ENCODE measurements at places on chromosomes 12 and 14.

- DNase-seq: no peak
These were observed 8.9 kb upstream of the BCL11B start for GRCh38 chr14:99280852-99281251.

- no peak for DNase-seq
These were observed 29.0 kb downstream of the TESC start for GRCh38 chr12:117069926-117070900.

- DNase-seq: no peak
These were observed 1.9 kb upstream of the VRK1 start for GRCh38 chr14:96795109-96795828.

GRCh38 chr12:132286912-132287311 is 42.5 kb downstream of the GALNT9 start:
- DNase-seq: peak; percentile 70

- no peak for DNase-seq
These were observed 34.9 kb downstream of the PPHLN1 start for GRCh38 chr12:42360747-42361403.

DNA sequence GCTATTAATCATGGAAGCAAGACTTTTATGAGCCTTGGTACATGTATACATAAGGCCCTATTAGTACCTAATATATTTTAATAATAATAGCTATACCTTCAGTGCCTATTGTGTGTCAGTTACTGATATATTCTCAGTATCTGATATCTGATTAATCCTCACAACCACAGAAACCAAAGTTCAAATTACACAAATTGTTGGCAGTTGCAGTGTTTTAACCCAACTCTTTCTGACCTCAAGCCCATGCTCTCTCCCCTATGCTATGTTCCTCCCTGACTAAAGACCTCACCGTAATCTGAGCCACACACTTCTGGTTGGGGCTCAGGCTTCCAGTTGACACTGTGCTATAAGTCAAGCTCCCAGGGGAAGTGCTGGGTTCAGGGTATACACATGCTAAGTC is 214.4 kb downstream of the SPTSSA start:
- no peak for DNase-seq

DNA sequence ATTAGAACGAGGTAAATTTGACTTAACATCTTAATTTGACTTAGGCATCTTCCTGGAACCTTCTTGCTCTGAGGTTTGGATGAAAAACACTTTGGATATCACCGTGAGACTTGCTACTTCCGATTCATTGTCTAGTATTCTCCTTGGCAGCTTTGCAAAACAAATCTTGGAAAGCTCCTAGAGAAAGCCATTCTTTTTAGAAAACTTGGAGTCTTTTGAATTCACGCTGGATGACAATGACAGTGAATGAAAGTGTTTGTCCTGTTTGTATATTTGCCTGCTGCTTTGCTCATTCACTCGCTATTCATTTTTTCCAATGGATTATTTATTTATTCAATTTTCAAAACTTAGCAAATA is 222.1 kb upstream of the HMGA2 start:
- no peak for DNase-seq

GRCh38 chr12:91951571-91951970 is 194.1 kb downstream of the BTG1 start:
- DNase-seq: peak; percentile 6

GRCh38 chr12:124428792-124429281 is 133.9 kb downstream of the RFLNA start:
- DNase-seq: no peak

GRCh38 chr12:111686574-111687105 is 787 bp downstream of the ACAD10 start:
- no peak for DNase-seq

DNA sequence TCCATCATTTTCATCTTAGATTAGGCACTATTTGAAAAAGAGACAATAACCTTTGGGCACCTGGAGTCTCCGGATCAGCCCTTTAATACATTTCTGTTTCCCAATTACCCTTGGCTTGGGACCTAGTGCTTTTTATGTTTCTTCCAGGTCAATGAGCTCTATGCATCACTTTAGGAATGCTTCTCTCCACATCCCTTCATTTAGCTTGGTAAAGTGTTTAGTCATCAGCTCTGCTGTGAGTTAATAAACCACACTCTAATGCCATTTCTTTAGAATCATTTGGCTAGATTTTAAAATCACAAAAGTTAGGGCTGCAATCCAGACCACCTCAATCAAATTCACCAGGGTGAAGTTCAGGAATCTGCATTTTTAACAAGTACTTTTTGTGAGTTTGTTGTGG is 41.7 kb downstream of the RASSF9 start:
- DNase-seq: no peak

GRCh38 chr12:3950714-3951320 is 77.6 kb upstream of the PARP11 start:
- no peak for DNase-seq

GRCh38 chr12:90945070-90945649 is 9.8 kb downstream of the CCER1 start:
- peak; percentile 56 for DNase-seq

GRCh38 chr12:93989949-93990348 is 158.4 kb upstream of the PLXNC1 start:
- no peak for DNase-seq

DNA sequence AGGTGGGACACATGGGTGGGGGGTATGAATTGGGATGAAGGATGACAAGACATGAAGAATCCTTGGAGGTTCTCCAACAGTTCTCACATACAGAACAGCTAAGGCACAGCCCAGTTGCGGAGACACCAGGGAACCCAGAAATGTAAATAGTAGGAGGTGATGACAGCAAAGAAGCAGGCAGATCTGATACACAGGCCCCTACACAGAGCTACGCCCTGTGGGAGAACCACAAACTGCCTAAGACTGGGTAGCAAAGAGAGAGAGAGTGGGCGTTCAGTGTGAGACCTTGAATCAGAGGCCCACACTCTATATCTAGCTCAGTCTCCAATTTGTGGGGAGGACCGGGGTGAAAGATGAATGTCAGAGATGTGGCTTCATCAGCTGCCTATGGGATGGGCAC is 9.5 kb upstream of the NUMB start:
- DNase-seq: no peak

GRCh38 chr12:131487388-131488124 is 223.3 kb upstream of the SFSWAP start:
- no peak for DNase-seq

DNA sequence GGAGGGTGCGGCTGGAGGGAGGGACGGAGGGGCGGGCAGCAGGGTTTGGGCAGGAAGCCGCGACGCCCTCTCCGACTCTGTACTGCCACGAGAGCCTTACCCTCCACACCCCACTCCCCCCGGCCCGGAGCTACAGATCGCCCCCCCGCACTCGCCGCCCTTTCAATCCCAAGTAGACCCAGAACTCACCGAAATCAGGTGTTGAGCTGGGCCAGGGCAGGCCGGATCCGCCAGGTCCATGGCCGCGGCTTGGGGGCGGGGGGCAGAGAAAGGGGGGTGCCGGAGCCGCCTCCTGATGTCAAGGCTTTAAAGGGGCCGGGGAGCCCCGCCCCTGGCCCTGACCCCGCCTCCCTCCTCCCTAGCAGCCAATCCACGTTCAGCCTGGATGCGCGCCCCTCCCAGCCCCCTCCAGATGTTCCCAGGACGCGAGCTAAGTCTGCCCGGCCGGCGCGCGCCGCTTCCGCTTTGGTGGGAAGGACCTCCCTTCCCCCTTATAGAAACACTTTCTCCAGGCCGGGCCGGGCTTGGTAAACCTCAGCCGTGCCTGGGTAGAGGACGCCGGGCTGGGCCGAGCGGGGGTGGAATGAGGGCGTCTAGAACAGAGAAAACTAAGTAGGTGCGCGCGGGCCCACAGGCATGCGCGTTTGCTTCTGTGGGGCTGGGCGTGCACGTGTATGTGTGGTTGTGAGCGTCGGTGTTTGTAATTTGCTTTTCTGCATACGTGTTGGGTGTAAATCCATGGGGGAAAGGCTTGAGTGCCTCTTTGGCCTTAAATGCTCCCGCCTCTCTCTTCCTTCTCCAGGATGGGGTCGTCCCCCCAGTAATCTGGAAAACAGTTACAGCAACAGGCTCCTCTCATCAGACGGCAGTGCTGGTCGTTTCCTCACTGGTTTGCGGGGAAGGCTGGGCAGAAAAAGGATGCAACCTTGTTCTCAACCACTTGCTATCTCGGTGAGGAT is at the start of gene NCKAP5L:
NCKAP5L (minus strand) TSS at position 281 of the 959 bp plus-strand sequence. CDS start 24,369 bp downstream, outside the sequence.
- DNase-seq: peak; percentile 97

- no peak for DNase-seq
These were observed 12.1 kb downstream of the FGD6 start for GRCh38 chr12:95205016-95205624.

DNA sequence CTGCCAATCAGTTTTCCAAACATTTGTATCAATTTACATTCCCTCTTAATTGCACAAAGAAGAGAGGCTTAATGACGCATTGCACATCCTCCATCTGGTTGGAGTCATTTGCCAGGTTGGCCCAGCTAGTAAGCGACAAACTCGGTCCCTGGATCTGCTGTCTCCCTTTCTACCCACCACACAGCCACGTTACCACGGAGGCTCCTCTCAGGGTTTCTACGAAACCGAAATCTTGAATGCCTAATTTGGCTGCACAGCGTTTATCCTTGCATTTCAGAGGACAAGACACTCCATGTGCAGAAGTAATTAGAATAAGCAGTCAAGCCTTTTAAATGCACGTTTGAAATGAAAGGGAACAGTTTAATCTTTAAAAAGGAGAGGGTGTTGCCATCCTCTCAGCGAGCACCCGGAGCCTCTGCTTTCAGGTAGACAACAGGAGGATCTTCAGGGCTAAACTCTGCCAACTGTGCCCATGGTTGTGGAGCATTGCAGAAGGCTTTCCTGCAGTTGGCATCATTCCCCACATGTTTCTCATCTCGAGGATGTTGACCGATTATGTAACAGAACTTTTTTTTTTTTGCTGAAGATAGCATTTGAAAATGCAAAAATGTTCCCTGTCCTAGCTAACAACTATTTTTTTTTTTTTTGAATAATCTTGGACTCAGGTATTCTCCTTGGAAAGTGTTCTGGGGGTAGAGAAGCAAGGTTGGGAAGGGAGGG is 37.8 kb downstream of the SLC24A4 start:
- no peak for DNase-seq

GRCh38 chr14:104965561-104966231 is 12.5 kb downstream of the AHNAK2 start:
- no peak for DNase-seq

GRCh38 chr12:104000807-104001434 is 35.2 kb downstream of the TDG start:
- no peak for DNase-seq

- DNase-seq: peak; percentile 49
These were observed 10.3 kb upstream of the SERPINA3 start for GRCh38 chr14:94601884-94602391.

Measured in A549 (cell line).